ENCODE measurements at places on chromosomes 6 and 20. TPM values are rescaled to one million over a fixed set of nuclear protein-coding genes. Genes with fewer than 3 reads are reported as not detected.

Gene DDO
- 0.09 TPM for total RNA-seq

Gene MARCKS
- 26.4 TPM for total RNA-seq

Gene TMEM30A
- total RNA-seq = 120 TPM

Gene PRDM13
- not detected for total RNA-seq

Gene SLC12A5
- total RNA-seq = under 0.01 TPM

Gene UNC5CL
- under 0.01 TPM for total RNA-seq

Gene MOXD1
- total RNA-seq = 71.6 TPM

Gene GSTA3
- 0.17 TPM for total RNA-seq

Gene MUCL3
- total RNA-seq = not detected

Gene ABCF1
- 37.2 TPM for total RNA-seq

Gene CDH4
- total RNA-seq = 0.32 TPM

Gene GLP1R
- not detected for total RNA-seq

Gene TRMT6
- 4.6 TPM for total RNA-seq

Gene COL20A1
- total RNA-seq = not detected

Gene DNAH8
- under 0.01 TPM for total RNA-seq

Gene CGAS
- 1.5 TPM for total RNA-seq

Gene TMC2
- total RNA-seq = 0.09 TPM

Gene OPRM1
- under 0.01 TPM for total RNA-seq

Gene PRKN
- total RNA-seq = 4.0 TPM

Gene RFX6
- not detected for total RNA-seq

Measured in bronchial smooth muscle cell (primary cell).